ENCODE measurements at places on chromosomes 4 and X. TPM values are rescaled to one million over a fixed set of nuclear protein-coding genes. Genes with fewer than 3 reads are reported as not detected.

IBSP gene
- not detected for polyA plus RNA-seq

ARAP2 gene
- polyA plus RNA-seq: 0.08 TPM

SMIM31 gene
- polyA plus RNA-seq: not detected

TDO2 gene
- polyA plus RNA-seq: not detected

ZNF182 gene
- polyA plus RNA-seq: 1.3 TPM

MAB21L2 gene
- polyA plus RNA-seq: 0.03 TPM

CCKAR gene
- not detected for polyA plus RNA-seq

HMX1 gene
- polyA plus RNA-seq: 0.08 TPM

PLRG1 gene
- polyA plus RNA-seq: 63.5 TPM

CD38 gene
- 0.14 TPM for polyA plus RNA-seq

ARMCX4 gene
- polyA plus RNA-seq: 3.7 TPM

KCTD8 gene
- 2.7 TPM for polyA plus RNA-seq

ABCB7 gene
- polyA plus RNA-seq: 24.3 TPM

HS3ST1 gene
- polyA plus RNA-seq: 0.50 TPM

MAGEA12 gene
- not detected for polyA plus RNA-seq

SPATA18 gene
- polyA plus RNA-seq: 1.4 TPM

LRAT gene
- 4.5 TPM for polyA plus RNA-seq

GRCh38 chrX:21905953-21906352 is 34.6 kb upstream of the SMS start:
- no peak for DNase-seq

DNA sequence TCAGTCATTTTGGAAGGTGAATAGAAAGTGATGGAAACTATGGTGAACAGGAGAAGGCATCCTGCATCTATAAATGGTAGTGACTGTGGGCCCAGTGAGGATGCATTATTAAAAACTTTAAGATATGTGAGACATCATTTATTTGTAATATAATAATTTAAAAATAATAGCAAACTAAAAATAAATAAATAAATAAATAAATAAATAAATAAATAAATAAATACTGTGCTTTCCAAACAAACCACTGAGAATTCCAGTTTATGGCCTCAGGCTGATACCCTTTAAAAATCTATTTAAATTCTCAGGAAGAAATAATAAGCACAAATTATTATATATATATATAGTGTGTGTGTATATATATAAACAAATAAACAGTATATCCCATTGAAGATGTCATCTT is 248.0 kb upstream of the DCAF8L1 start:
- DNase-seq: no peak

DNA sequence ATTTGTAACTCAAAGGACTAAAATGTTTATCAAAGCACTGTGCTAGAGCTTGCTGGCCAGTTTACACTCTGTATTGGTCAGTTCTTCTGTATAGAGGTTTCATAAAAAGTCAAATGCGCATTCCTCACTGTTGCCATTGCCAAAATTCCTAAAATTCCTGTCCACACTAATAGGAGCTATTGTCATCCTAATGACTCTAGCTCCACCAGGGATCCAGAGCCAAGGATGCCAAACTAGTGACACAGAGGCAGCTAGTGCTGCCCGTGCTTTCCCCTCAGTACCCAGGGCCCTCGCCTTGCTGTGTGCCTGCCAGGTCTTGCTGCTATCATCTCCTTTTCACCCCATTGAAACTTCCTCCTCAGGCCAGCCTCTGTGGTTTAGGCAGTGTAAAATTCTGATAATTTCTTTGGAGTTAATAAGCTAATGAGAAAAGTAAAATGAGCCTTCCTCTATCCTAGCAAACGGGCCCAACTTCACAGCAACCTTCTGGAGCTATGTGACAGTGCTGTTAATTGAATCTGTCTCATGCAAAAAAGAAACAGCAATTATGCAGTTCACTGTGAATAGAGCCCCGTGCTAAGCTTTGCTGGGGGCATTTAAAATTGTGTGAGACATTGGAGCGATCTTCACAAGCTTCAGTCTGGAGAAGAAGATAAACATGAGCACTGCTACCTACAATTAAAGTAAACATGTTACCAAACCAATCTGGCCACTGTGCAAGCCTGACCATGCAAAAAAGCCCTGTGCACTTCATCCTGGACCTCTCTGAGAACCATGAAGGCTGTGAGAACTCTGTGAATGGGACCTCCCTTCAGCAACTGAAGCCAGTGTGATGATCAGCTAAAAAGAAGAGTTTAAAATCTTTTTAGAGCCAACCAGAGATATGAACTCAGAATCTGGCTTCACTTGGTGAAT is 43.1 kb upstream of the FGF2 start:
- DNase-seq: peak; percentile 72

- no peak for DNase-seq
Observed at GRCh38 chrX:16842684-16843083, 27.5 kb downstream of the RBBP7 start.

GRCh38 chr4:6529021-6529420 is 46.0 kb upstream of the MAN2B2 start:
- DNase-seq: no peak

DNA sequence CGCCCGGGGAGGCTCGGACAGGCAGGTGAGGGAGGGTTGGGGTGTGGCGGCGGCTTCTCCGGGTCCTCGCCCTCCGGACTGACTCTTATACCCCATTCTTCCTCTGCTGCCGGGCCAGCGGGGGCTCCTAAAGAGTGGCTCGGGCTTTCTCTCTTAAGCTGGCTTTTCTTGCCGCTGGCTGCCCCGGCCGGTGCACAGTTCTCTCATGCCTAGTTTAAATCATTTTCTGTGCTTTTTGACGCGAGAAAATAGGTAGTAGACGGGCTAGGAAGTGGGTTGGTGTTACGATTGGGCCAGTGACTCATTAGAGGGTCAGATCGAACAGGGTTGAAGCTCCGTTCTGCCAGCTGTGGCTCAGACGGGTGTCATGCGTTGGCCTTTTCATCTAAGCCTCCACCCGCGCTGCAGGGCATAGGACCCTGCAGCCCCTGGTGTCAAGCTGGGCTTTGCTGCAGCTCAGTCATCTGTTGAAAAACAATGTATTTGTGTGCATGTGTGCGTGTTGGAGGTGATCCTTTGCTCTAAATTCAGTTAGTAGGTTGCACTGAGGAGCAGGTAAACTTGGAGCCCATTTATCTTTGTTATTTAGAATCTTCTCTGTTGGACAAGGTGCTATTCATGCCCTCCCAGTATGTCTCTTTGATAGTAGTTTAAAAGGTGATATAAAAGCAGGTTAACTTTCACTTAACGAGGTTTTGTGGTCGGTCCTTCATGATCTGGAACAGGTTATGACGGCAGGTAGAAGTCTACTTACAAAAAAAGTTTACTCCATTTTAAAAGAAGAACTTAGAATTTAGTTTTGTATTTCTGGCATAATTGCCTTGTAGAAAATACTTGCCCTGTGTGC is 802 bp downstream of the BMP2K start:
- DNase-seq: peak; percentile 3

DNA sequence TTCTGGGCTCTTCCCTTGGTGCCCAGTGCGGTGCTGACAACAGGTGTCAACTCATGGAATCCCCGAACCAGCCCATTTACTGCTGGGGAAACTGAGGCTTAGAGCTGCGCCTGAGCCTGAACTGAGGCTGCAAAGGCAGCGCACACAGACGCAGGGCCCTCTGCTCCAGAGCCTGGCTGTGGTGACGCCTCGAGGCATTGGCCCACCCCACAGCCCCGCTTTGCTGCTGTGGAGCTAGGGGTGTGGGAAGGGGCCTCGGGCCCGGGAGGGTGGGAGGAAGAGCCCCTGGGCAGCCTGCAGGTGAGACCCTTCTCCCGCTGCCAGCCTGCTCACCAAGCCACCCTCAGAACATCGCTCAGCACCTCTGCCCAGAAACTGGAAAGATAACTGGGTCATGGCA is 97.4 kb upstream of the LRPAP1 start:
- no peak for DNase-seq

DNA sequence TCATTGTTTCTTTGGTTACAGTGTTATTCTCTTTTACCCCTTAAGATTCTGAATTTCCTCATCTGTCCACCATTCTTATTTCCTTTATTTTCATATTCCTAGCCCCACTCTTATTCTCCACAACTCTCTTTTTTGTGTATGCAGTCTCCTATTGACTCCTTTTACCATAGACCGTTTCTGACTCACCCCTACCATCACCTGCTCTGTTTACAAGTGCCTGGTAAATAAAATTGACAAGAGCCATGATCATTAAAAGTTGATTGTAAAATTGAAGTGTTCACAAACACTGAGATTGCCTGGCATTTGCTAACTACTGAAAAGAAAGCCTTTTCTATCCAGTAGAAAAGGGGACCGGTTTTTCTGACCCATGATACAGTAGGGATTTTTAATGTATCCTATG is 54.4 kb downstream of the MRPL1 start:
- no peak for DNase-seq

- no peak for DNase-seq
Observed at GRCh38 chrX:150982235-150982787, 824 bp upstream of the HMGB3 start.

DNA sequence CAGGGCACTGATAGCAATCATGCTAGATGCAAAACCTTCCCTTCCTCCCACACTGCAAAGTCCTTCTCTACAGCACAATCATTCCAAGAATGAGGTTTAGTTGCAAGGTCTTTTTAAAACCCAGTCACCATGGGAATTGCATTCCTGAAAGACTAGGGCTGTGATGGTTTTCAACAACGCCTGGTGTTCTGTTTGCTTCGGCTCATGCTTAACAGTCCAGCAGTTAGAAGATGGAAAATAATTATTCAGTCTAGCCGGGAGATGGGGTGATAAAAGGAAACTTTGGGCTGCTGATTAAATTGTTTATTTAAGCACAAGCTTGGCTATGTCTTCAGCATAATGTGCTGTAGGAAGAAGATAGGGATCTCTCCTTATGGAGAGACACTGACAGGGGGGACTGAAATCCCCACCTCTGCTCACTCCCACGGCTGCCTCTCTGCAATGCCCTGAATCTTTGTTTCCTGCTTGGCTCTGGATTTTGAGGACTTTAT is 211.4 kb downstream of the MID1IP1 start:
- no peak for DNase-seq

DNA sequence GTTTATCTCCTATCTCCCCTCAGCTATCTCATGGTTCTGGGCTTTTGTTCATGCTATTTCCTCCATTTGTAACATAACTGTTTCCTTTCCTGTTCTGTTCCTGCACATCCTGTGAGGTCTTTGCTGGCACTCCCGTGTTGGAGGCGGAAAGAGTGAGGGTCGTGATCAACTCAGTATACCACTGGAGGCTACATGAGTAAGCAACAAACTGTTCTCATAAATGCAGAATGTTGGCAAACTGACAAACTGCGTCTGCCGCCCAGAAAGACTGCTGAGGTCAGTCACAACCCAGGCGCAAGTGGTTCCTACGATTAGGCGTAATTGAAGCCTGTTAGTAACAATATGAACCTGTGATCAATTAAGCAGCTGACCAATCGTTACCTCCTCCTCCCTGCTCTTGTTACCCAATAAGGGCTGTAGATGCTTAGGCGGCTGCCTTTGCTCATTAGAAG is 48.8 kb downstream of the C4orf33 start:
- no peak for DNase-seq

DNA sequence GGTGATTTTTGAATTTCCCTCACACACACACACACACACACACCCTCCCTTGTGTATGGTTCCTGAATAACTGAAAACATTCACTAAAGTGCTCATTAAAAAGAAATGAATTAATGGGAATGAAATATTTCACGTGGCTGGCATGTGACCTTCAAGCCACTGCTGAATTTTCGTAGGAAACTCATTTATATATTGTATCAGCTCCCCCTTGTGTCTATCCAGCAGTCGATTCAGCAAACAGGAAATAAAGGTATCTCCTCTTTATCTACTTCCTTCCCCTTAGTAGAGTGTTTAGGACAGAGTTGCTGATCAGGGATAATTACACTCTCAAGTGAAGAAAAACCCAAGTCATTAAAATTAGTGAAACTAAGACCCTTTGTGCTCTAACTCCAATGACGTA is 912.6 kb upstream of the LCORL start:
- no peak for DNase-seq

GRCh38 chrX:110346681-110347080 is 12.0 kb upstream of the RTL9 start:
- peak; percentile 43 for DNase-seq

DNA sequence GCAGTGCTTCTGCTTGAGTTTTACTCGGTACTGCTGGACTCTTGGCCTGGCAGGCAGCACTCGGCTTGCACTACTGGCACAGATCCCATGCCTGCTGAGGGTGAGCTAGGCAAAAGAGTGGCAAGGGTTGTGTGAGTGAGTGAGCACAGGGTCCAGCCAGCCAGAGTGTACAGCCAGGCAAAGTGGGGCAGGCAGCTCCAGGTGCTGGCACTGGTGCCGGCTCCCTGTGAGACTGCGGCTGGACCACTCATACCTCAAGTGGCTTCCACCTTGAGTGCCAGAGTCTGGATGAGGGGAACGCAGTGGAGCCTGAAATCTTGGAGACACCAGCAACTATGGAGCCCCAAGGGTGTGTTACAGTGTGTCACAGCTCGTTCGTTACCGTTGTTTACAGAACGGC is 1451.9 kb upstream of the AGA start:
- no peak for DNase-seq

DNA sequence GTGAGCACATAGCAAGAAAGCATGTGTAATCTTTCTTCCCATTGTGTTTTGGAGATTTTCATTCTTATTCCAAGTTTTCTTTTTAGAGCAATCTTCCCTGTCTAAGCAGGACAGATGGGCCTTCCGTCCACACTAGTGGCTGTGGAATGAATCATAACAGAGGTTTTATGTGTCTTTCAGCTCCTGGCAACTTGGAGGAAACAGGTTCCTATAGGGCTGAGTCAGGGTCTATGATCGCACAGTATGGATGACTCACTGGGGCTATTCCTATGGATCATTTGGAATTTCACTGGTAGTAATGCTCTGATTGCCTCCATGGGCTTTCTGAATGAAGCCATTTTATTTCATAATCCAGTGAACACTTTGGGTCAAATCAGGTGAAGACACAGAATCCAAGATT is 51.8 kb upstream of the CBLL2 start:
- no peak for DNase-seq

- DNase-seq: no peak
Observed at GRCh38 chr4:112717856-112718255, 80.9 kb downstream of the LARP7 start.

GRCh38 chr4:163815776-163816175 is 321.3 kb downstream of the TMA16 start:
- no peak for DNase-seq

- no peak for DNase-seq
Observed at GRCh38 chrX:24789047-24789446, 95.3 kb downstream of the POLA1 start.

DNA sequence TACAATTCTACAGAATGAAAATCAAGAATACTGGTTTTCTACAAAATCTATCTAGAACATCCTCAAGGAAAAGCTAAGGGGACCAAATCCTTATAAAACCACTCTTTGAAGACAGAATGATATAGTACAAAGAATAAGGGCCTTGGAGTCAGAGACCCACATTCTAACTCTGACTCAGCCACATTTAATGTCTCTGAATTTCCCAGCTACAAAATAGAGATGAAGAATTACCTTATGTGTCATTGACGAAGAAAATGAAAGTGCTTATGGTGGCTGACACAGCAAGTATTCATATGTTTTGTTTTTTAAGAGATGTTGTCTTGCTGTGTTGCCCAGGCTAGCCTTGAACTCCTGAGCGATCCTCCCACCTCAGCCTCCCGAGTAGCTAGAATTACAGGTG is 35.9 kb upstream of the CXorf38 start:
- DNase-seq: no peak

GRCh38 chr4:14883166-14883565 is 119.1 kb upstream of the CPEB2 start:
- no peak for DNase-seq

- DNase-seq: no peak
Observed at GRCh38 chr4:37873386-37873785, 17.5 kb upstream of the TBC1D1 start.

- DNase-seq: no peak
Observed at GRCh38 chr4:150648123-150648522, 66.2 kb downstream of the MAB21L2 start.
